ENCODE measurements at places on chromosomes 7 and 10. TPM values are rescaled to one million over a fixed set of nuclear protein-coding genes. Genes with fewer than 3 reads are reported as not detected.

The COL17A1 gene
- 43.4 TPM for total RNA-seq

DNA sequence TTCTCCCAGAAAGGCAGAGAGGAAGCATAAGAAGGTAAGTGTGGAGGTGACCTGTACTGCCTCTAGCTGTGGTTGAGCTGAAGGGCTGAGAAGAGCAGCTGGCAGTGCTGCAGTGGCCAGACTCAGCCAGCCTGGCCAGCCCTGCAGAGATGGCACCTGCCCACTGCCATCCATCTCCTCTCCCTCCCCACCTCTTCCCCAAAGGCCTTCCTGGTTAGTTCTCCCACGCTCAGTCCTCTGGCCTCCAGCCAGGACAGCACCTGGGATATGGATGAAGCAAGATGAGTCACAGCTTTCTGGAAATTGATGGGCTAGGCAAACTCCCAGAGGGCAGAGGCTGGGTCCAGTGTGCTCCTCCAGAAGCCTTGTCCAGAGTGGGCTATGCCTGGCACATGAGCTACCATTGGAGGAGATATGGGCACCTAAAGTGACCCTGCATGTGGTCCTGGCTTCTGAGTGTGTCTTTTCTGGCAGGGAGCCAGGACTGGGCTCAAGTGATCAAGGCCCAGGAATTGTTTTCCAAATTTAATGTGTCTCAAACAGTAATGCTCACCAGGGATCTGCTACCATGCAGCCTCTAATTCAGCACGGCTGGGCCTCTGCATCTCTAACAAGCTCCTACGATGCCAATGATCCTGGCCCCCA, 81.0 kb upstream of the CACUL1 start:
- no peak for DNase-seq

- DNase-seq: no peak
These were observed 114.8 kb upstream of the PLPP4 start for GRCh38 chr10:120342115-120342714.

DNA sequence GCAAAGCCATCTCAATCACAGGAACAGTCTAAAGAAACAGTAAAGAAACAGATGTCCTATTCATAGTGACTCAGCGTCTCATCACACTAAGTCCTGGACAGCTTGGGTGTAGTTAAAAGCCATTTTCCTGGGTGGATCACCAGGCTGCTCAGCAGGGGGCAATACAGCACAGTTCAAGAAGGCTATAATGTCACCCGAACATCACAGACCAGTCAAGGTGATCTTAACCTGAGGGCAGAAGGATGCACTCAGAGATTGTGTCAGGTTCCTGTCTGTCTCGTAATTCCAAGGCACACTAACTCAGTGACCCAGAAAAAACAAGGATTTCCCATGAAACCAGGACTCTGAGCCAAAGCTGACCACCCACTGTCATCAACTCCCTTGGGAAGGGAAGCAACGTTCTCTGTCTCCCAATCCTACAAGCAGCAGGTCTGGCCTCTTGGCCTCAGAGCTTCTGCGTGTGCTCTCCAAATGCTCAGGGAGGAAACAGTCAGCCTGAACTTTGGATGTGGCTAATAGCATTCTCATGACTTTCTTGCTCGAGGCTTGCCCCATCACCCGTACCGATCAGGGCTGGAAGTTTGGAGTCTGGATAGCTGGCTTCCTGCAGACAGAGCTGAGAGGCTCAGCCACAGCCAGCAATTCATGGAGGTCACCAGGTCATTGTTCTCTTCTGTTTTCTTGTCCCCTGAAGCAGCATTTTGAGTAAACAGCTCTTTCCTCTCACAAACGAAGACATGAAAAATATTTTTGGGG, 90.4 kb upstream of the FAM171A1 start:
- DNase-seq: no peak

The GSDME gene
- total RNA-seq: 8.3 TPM

The POR gene
- 210 TPM for total RNA-seq

DNA sequence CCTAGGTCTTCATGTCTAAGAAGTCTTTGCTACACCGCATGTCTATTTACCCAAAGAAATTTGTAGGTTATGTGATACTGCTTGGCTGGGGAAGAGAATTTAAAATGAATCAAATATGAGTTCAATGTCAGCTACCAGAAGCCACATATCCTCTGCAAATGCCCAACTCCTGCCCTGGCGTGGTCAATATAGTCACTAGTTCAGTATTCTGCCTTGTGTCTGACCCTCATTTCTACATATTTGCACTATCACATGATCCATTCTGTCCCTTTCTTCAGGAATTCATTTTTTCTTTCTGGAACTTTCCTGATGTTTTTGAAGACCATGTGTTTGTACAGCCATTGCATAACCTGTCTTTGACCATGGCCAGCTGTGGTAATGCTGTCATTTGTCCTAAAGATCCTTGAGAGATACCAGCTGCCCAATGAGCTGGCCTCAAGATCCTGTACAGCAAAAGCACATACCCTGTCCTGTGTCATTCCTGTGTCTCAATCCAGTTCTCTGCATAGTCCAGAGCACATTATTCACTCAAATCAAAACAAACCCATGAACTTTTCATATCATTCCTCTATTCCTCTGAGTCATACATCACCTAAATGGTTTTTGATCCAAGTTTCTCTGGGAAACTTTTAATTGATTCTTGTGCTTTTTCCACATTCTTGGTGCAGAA, 524.5 kb downstream of the PARD3 start:
- peak; percentile 39 for DNase-seq

DNA sequence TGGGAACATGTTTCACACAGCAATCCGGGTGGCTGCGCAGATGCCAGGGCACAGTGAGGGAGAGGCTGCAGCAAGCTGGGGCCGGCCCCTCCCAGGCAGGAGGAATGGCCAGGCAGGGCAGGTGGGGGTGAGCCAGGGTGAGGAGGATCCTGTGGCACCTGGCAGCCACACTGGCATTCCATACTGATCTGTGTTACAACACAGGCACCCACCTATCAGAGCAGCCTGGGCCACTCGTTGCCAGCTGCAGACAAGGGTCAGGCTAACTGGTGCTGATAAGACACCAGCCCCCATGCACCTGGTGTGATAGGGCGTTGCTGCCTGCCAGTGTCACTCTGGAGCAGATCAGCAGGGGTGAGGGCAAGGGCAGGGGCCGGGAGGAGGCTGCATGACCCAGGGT, 16.6 kb upstream of the RET start:
- DNase-seq: no peak

The HMX2 gene
- not detected for total RNA-seq

DNA sequence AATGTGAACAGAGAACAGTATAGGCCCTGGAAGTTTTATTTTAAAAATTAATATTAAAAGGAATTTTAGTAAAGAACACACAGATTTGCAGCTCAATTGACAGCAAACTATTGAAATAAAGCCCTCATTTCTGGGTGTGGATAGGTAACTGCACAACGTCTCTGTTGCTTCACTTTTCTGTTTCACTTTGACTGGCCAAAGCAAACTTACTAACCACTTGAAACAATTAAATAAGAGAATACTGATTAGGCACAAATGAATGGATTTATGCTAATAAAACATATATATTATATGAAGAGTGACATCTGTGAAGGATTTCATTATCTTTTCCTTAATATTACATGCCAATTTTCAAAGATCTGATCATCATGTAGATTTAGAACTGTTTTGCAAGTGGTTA, 11.9 kb downstream of the ZNF804B start:
- DNase-seq: no peak

DNA sequence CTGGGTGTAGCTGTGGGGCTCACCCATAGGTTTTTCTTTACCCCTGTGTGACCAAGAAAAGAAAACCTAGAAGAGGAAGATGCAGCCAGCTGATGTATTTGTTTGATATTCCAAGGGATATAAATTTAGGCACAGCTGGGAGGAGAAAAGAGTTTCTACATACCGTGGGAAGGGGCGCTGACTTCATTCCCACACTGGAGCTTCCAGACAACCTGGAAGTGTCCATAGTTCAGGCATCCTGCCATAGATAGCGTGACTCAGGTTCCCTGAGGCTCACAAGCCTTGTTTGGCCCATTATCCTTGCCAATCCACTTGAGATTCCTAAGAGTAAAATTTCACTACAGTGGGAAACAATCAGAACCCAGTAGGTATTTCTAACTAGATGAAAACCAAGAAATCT, 371.7 kb upstream of the NRP1 start:
- DNase-seq: no peak

The MAGI2 gene
- total RNA-seq: 8.1 TPM

DNA sequence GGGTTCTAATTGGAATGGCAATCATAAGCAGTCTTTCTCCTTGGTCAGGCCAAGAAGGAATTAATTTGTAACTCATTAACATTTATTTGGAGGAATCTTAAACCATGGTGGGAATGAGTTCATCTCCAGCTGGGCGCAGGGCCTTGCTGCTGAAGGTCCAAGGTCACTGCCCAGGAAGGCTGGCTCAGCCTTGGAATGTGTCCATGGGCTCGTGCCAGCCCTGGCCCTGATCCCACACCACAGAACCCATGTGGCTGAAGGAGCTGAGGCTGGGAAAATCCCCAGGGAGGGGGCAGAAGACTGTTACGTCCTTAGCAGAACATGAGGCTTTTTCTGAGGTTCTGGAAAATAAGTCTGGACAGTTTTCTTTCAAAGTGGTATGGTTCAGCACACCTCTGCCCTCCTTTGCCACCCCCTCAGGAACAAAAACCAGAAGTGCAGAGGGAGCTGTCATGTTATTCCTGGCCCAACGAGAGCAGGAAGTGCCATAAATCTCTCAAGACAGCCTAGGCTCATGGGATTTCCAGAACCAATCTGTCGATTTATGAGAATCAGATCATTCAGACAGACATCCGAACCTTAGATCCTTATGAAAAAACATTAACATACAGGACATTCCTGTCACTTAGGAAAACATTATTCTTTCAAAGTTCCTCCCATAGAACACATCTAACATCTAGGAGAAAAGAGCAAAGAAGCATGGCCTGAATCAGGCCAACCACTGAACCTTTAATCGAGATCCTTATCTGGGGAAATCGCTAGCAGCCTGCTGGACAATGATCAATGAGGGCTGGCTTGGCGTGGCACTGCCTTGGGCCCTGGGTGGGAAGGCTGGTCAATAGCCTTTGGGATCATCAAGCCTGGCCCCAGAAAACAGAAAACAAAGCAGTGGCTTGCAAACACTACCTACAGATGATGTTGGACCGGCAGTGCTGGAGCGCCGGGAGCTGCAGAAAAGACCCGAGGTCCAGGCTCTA, 134.3 kb downstream of the TAX1BP1 start:
- DNase-seq: no peak

The ADRA2A gene
- total RNA-seq: 8.9 TPM

The FGL2 gene
- total RNA-seq: 29.1 TPM

- DNase-seq: peak; percentile 24
These were observed 61.9 kb downstream of the HGF start for GRCh38 chr7:81707966-81708365.

DNA sequence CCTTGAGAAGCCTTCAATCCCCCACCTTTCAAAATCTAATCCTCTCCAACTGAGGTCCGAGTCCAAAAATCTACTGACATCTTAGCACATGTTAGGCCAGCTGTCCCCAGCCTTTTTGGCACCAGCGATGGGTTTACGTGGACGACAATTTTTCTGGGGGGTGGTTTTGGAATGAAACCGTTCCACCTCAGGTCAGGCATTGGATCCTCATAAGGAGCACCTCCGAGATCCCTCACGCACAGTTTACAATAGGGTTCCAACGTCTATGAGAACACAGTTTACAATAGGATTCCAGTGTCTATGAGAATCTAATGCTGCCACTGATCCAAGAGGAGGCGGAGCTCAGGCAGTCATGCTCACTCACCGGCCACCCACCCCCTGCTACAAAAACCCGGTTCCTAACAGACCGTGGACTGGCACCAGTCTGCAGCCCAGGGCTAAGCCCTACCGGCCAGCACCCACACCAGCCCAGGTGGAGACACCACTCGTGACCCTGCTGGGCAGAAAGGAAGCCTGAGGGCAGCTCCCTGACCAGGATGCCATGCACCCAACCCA, 107.6 kb downstream of the DIP2C start:
- no peak for DNase-seq

DNA sequence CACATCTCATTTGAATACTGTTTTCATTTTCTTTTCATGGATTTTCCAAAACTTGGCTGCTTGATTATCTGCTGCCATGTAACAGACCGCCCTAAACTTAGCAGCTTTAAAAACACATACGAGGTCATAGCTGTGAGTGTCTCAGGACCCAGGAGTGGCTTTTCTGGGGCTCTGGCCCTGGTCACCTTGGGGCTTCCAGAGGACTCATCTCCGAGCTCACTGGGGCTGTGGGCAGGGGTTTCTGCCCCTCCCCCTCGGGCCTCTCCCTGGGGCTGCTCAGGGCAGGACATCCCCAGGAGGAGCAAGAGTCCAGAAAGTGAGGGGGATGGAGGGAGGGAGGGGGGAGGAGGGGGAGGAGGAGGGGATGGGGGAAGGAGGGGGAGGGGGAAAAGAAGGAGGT, 77.0 kb downstream of the NKX6-2 start:
- no peak for DNase-seq

The LRRC17 gene
- total RNA-seq: 22.9 TPM

The ASCC1 gene
- total RNA-seq: 29.8 TPM

DNA sequence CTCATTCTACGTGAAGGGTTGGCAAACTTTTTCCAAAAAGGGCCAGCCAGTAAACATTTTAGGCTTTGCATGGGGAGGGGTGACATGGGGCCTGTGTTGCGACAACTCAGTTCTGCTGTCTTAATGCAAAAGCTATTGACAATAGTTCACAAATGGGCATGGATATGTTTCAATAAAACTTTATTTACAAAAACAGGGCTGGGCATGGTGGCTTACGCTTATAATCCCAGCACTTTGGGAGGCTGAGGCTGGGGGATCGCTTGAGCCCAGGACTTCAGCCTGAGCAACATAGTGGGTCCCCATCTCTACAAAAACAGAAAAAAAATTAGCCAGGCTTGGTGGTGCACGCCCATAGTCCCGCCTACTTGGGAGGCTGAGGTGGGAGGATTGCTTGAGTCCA, 141.1 kb downstream of the SVIL start:
- no peak for DNase-seq

DNA sequence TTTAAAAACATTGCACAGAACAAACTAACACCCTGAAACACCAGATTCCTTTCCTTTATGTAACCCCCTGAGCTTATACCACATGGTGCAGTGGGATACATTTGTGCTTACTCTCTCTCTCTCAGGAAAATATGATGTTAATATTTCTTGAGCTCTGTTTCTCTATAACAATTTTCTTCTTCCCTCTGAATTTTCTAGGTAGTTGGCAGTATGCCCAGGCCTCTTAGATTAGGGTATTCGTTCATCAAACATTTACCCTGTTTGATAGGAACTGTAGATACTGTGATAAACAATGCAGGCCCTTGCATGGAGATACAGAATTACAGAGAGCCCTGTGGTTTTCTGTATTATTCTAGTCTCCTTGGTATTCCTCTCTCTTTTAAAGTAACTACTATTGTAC, 567.8 kb downstream of the IPMK start:
- no peak for DNase-seq
